Stimulated activated CD8-positive, alpha-beta memory T cell treated with anti-CD3 and anti-CD28 coated beads, Interleukin-4, amount 100 ng/mL, for 4 hours (primary cell): ENCODE measurements at places on chromosomes 12 and 14.

DNA sequence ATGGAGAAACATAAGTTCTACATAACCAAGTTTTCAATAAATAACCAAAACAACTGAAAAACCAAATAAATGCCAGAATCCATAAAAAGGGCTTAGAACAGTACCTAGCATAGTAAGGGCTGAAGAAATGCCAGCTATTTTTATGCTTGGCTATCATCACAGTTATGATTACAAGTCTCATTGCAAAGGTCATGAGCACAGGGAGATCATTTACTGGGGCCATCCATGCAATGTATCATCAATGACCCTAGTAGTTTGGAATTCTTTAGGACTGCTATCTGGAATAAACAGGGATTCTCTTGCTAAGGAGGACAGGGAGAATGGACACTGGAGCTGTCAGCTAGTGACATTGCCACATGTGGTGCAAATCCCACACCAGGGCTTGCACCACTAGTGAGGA, 92.5 kb upstream of the NAP1L1 start:
- no peak for DNase-seq

DNA sequence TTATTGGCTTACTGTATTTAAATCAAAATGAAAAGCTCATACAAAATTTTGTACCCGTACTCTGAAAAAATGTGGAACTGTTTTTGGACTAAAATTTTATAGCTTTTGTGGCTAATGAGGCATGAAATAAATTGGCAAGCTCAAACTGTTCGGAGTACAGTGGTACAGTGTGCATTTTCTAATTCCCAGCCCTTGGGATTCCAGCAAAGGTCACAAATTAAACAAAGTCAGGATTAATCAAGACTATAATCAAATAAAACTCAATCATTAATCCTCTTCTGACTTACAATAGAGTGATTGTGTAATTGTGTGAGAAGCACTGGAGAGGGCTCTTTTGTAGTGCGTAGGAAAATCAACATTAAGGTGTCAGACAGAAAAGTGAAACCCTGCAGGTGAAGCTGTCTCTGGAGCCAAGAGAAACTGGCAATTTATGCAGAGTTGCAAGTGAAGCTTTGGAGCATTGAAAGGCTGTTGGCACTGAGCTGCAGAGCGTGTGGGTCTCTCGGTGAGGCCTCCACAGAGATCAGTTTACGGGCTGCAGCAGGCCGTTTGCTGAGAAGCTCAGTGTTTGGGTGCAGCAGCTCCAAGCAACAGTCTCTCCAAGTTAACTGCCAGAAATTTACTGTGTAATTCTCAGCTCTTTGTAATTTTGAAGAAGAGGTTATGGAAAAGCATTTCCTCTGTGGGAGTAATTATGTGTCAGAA, 275.9 kb downstream of the FBXL14 start:
- DNase-seq: no peak

GRCh38 chr14:67442139-67442906, 30.4 kb upstream of the PLEK2 start:
- DNase-seq: no peak

- no peak for DNase-seq
Measured at GRCh38 chr12:2402073-2402579, 349.3 kb downstream of the CACNA1C start.

DNA sequence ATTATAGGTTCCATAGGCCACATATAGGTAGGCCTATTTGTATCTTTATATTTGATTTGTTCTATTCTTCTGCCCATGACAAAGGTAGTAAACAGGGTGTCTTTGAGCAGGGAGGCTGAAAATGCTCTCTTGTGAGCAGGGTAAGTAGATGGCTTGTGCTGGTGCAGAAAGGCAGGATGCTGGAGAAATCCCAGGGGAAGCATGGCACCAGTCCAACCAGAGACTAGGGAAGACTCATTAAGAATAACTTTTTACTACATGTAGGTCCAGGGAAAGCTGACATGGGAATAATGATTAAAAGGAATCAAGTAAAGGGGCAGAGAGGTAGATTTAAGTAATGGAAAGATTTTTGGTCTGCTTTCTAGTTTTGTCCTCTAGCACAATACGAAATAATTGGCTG, 245.0 kb downstream of the RGS6 start:
- DNase-seq: no peak

GRCh38 chr14:76833011-76833410, 6.8 kb downstream of the LRRC74A start:
- no peak for DNase-seq

DNA sequence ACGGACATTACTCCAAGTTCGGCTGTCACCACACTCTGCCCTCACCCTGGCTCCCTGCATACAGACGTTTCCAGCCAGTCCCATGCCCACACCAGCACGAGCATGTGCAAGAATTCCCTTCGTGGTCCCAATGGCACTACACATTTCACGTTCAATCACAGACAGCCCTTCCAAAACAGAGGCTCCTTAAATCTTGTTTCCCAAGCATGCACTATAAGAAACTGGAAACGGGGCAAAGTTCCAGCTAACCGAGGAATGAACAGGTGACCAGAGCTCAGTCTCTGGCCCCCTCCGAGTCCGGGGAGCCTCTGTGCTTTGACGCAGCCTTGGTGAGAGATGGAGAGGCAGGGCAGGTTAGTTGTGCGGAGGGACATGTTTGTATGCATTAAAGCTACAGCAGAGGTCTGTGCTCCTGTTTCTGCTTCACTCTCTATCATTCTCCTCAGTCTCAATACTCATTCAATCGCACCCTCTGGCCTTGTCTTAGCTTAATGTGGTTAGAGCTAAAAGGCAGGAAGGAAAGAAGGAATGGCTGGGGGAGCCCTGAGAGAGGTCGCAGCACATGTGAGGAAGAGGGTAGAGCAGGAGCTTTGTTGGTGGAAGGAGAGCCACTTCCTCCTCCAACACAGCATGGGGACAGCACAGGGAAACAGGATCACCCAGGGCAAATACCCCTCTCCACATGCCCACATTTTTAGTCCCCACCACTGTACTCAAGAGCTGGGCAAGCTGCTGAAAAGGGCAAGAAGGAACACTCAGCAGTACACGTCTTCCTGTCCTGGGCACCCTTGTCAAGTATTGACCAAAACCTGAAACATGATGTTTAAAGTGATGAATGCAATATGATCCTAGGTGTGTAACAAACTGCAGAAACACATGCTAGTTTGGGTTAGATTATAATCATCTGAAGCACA, 12.2 kb upstream of the SELPLG start:
- DNase-seq: no peak

- no peak for DNase-seq
Measured at GRCh38 chr12:42756841-42757623, 167.5 kb upstream of the PRICKLE1 start.

- no peak for DNase-seq
Measured at GRCh38 chr14:63725786-63726460, 1.9 kb downstream of the SGPP1 start.

DNA sequence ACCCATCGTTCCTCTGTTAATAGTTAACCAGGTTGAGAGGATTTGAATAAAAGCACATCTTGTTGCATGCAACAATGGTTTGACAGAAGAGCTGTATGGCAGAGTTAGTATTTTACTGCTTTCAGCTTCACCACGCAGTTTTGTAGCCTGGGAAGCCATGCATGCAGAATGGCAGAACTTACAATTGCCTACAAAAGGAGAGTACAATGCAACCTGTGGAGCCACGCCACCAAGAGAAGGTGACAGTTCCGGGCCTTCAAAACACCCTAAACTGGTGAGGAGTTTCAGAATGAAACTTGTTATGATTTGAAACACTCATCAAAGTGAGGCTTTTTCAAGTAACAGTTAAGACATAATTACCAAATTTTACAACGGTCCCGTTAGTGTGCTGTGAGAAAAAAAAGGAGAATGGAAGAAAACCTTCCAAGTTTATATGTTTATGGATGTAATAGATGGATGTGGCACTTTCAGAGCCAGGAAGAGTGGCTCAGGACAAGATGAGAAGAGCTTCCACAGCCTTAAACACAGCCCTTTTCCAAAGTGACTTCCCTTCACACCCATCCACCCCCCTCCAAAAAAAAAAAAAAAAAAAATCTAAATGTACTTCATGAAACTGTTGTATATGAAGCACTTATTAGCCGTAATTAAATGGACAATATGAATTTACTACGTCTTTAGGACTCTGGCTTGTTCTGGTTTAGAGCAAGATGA, 158.7 kb downstream of the EGLN3 start:
- no peak for DNase-seq

DNA sequence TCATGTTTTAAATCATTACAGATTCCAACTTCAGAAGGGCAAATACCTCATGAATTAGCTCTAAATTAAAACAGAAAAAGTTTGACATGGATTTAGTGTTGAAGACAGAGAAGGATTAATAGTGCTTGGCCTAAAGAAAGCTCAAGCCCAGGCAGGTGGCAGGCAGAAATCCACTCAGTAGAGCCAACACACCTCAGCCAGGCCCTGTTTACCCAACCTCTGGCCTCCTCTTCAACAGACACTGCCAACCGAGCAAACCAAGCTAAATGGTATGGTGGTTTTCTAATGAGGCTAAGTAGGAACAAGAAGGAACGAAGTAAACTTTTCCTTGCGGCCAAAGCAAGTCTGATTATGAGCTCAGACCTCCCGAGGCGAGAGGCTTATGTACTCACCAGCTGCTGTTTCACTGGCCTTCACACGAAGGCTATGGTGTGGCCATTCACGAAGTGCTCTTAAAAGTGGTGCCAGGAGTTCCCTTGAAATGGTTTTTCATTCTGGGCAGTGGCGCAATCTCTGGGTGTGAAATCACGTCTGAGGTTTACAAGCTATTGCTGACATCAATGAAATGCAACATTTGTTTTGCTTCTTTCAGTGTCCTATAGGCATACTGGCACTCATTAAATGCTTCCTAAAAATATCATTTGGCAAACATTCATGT, 124.1 kb upstream of the LGR5 start:
- no peak for DNase-seq

GRCh38 chr14:53790731-53791500, 165.7 kb downstream of the BMP4 start:
- DNase-seq: no peak

GRCh38 chr12:30531731-30532678, 163.7 kb downstream of the IPO8 start:
- no peak for DNase-seq

- no peak for DNase-seq
Measured at GRCh38 chr14:36976571-36977023, 195.8 kb downstream of the SLC25A21 start.

- no peak for DNase-seq
Measured at GRCh38 chr14:93525696-93526451, 95.1 kb downstream of the UNC79 start.

GRCh38 chr12:8796831-8797626, 25.4 kb upstream of the A2ML1 start:
- DNase-seq: no peak

DNA sequence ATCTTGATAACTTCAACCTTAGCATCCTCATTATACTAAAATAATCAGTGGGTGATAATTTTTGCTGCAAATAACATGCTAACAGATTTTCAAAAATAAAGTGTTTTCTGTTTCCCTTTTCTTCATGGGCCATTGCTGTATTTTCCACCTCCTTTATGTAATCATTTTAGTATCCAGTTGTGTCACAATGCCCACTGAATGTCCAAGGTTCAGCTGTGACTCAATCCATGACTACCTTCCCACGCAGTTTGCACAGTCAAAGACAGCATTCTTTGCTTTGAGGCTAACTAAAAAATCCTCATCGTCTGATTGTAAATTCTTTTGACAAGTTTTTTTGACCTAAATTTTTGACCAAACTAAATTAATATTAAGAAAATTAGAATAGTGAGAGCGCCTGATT, 474.1 kb downstream of the FLRT2 start:
- DNase-seq: no peak

DNA sequence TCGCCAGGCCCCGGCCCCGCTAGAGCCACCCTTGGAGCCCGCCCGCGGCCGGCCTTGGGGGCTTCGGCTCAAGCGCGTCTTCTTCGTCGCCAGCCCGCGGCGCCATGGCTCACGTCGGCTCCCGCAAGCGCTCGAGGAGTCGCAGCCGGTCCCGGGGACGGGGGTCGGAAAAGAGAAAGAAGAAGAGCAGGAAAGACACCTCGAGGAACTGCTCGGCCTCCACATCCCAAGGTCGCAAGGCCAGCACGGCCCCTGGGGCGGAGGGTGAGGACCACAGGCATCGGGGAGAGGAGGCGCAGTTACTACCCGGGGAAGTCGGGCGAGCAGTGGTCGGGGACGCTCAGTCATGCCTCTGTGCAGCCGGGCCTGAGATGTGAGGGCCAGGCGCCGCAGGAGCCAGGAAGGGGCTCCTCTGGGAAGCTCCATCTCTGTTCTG, 573 bp downstream of the ARL6IP4 start:
- no peak for DNase-seq

DNA sequence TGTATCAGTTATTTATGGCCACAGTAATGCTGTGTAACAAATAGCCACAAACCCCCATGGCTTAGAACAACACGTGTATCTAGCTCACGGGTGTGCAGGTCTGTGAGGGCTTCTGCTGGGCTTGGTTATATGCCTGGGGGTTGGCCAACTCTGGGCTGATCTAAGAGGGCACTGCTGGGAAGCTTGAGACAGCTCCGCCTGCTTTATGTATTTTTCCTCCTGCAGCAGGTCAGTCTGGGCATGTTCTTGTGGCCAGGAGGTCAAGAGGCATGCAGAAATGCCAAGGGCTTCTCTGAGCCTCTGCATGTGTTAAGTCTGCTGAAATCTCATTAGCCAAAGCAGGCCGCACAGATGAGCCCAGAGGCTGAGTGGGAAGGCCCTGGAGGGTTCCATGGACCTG, 105.8 kb downstream of the ZNF664 start:
- DNase-seq: no peak

DNA sequence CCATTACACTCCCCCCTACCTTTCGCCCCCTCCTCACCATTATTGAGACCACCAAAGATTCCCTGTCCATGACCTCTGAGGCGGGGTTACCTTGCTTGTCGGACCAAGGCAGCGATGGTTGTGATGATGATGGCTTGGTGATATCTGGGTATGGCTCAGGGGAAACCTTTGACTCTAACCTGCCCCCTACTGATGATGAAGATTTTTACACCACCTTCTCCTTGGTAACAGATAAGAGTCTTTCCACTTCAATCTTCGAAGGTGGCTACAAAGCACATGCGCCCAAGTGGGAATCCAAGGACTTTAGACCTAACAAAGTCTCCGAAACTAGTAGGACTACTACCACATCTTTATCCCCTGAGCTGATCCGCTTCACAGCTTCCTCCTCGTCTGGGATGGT, 350.2 kb downstream of the DIO2 start:
- DNase-seq: no peak

DNA sequence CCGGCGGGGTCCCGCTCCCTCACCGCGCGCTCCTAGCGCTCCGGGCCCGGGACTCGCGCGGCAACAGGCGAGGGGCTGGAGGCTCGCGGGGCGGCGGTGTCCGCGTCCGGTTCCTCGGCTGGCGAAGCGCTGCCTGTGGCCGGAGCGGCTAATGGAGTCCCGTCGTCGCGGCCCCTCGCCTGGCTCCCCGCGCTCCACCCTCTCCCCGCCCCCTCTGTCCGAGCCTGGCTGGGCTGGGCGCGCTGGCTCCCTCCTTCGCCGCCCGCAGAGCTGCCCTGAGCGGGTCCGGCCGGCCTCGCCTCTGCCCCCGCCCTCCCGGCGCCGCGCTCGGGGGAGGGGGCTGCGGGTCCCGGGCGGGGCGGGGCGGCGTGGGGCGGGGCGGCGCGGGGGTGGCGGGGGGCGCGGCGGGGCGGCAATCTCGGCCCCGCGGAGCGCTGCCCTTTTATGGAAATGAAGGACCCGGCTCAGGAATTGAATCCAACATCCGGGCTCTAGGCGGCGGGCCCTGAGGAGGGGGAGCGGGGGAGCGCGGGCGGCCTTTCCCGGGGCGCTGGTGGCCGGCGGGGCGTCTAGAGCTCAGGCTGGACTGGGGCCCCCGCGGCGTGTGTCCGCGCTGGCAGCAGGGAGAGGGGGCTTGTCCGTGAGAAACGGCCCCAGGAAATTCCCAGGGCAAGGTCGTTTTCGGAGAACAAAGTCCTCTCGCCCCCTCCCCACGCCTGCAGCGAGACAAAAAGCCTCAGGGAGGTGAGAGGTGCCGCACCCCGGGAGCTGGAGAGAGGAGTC, at the start of gene FERMT2:
TSS of gene FERMT2 (minus strand) at position 153 of the 783 bp plus-strand sequence. CDS start 482 bp downstream, outside the sequence.
- DNase-seq: no peak
